ENCODE measurements at places on chromosomes 4 and X.

DNA sequence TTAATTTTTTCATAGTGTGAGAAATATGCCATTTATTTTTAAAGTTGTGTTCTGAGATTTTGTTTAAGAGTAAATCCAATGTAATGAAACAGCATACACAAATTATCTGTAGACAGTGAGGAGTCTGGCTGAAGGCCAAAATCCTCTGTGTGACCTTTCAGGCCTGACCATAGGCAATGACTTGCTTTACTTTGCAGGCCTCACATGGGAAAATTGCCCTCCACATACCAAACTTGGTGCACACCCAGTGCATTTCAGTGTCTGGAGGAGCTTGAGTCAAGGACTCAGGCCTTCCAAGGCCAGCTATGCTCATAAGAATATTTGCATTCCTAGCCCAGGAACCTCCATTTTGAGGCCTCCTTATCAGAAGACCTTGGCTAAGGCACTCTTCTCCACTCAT is 430.1 kb downstream of the GABRG1 start:
- DNase-seq: no peak

DNA sequence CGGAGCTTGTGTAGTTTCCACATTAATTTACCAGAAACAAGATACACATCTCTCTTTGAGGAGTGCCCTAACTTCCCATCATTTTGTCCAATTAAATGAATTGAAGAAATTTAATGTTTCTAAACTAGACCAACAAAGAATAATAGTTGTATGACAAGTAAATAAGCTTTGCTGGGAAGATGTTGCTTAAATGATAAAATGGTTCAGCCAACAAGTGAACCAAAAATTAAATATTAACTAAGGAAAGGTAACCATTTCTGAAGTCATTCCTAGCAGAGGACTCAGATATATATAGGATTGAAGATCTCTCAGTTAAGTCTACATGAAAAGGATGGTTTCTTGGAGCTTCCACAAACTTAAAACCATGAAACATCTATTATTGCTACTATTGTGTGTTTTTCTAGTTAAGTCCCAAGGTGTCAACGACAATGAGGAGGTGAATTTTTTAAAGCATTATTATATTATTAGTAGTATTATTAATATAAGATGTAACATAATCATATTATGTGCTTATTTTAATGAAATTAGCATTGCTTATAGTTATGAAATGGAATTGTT is at the start of gene FGB:
Gene FGB (plus strand): TSS at position 315 of the 558 bp plus-strand sequence. CDS start 8 bp downstream, at position 323.
- DNase-seq: no peak

DNA sequence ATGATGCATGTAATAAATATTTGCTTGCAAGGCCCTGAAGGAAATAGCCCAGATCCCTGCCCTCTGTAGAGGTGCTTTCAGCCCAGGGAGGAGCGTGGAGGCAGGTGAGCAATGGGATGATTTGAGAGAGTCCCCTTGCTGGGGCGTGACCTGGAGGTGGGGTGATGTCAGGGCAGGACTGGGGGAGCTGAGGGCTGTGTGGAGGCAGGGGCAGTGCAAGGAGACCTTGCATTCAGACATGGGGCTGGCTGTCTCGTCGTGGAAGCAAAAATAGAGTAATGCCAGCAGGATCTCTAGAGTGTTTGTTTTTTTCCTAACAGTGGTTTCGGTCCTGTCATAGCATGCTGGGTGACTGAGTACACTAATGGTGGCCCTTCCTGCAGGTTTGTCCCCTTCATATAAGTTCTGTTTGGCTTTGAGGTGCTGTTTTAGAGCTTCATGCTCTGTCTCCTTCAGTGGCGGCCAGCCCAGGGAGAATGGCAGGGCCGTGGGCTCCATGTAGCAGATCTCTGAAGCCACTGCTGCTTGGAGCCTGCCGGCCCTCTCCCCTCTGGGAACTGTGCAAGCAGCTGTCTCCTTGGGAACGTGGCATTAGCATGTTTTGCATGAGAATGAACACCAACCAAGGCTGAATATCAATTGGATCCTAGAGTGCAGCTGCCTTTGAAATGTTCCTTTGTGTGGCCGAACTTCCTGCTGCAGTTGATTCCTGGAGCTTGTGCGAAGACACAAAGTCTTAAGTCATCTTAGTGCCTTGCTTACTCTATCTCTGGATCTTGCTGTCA is 39.3 kb upstream of the CLDN34 start:
- no peak for DNase-seq

GRCh38 chrX:30302956-30303355 is 6.2 kb downstream of the NR0B1 start:
- DNase-seq: no peak

GRCh38 chrX:85503258-85504158 is 124.0 kb upstream of the POF1B start:
- no peak for DNase-seq

DNA sequence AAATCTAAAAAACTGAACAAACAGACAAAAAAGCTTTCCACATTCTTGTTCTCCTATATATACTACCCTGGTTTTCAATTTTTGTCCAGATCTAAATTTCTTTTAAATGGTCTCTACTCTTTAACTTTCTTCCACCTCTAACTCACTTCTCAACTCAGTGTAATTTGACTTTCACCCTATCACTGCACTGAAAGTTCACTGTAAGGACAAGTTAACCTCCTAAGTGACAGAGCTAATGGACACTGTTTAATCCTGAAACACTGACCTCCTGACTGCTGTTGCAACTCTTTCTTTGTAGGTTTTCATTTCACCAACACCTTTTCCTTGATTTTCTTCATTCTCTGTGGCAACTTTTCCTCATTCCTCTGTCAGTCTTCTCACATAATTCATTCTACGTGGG is 50.0 kb downstream of the ATOH1 start:
- no peak for DNase-seq

- DNase-seq: no peak
Measured at GRCh38 chr4:73272816-73273215, 14.2 kb upstream of the ANKRD17 start.

- no peak for DNase-seq
Measured at GRCh38 chr4:128528793-128529553, 241.4 kb upstream of the PGRMC2 start.

DNA sequence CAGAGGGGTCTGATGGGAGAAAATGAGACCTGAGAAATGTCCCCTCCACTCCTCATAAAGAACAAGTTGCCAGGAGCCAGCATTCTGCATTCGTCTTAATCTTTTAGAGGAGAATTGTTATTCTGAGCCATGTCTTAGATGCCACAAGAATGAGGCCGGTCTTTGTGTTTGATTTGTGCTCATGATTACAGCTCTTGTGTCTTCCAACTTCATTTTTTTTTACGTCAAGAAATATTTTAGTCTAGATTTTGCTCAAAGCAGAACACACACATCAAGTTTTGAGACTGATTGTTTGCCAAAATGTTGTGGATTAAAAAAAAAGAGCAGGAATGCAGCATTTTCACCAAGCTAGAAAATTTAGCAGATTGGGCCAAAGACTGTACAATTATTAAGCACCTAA is 130.6 kb upstream of the PITX2 start:
- no peak for DNase-seq

GRCh38 chrX:132022198-132022966 is 720 bp upstream of the STK26 start:
- DNase-seq: no peak

DNA sequence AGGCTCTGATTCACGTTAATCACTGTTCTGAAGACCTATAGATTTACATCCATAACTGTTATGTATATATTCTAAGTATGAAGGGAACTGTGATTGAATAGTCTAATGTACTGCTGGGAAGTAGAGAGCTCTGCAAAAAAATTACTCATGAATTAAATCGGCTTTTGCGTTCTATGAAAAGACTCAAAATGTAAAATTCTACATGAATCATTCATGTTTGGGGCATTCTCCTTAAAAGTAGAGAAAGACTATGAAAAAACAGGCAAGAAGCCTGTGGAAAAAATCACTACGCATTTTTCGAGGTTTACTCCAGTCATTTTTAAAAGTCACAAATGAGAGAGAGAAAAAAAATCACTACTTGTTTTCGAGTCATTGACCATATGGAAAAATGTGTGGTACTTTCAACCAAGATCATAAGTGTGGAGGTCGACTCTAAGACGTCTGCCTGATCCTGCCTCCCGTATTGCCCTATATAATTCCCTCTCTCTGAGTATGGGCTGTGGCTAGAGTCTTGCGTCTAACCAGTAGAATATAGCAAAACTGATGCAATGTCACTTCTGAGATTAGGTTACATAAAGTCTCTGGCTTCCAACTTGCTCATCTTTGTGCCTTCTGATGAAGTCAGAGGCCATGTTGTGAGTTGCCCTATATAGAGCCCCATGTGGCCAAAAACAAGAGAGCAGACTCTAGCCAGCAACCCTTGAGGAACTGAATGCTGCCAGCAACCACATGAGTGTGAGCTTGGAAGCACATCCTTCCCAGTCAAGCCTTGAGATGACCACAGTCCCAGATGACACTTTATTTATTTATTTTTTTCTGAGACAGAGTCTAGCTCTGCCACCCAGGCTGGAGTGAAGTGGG is 32.1 kb upstream of the VEGFD start:
- DNase-seq: no peak

- no peak for DNase-seq
Measured at GRCh38 chrX:126265116-126265515, 99.0 kb upstream of the DCAF12L2 start.

- no peak for DNase-seq
Measured at GRCh38 chr4:163540977-163541376, 46.5 kb downstream of the TMA16 start.

GRCh38 chr4:118935819-118936218 is 47.2 kb downstream of the SYNPO2 start:
- DNase-seq: no peak

All from activated T-helper 9 cell treated with anti-CD3 and anti-CD28 coated beads, Interleukin-2, amount 50 U/mL, for 16 hours (primary cell).